ENCODE measurements at places on chromosomes 4 and X. TPM values are rescaled to one million over a fixed set of nuclear protein-coding genes. Genes with fewer than 3 reads are reported as not detected.

OPRPN gene
- not detected for total RNA-seq

S100G gene
- total RNA-seq, result not detected

FABP2 gene
- total RNA-seq, result not detected

LRP2BP gene
- total RNA-seq, result 0.74 TPM

XG gene
- 13.8 TPM for total RNA-seq

RAPGEF2 gene
- total RNA-seq, result 25.7 TPM
